Thoracic aorta (tissue), 2 donors: ENCODE measurements at places on chromosomes 13 and 19. TPM values are rescaled to one million over a fixed set of nuclear protein-coding genes. Genes with fewer than 3 reads are reported as not detected.
A peak's percentile ranks its signal among the peaks of the same experiment; 100 is the strongest.

Gene ZNF653
- total RNA-seq = 25.0 TPM

Gene TMEM190
- not detected for total RNA-seq

DNA sequence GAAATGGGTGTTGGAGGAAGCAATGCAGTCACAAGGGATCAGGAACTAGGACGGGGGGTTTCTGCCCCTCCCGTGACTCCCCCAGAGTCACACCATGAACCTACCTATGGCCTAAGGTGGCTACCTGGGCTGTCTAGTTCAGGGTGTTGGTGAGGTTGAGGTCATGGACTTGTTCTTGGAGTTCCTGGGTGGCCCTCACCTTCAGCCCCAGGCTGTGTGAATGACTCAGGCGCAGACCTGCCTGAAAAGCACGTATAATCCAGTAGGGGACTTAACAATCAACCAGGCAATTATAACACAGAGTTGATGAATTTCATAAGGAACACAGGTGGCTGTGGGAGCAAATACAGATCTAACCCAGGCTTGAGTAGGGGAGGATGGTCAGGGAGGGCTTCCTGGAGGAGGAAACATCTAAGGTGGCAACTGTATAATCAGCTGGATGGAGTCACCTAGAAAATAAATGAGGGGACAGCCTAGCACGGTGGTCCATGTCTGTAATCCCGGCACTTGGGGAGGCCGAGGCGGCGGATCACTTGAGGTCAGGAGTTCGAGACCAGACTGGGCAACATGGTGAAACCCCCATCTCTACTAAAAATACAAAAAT, 25.6 kb upstream of the ADGRE1 start:
- H3K27me3 ChIP-seq = no peaks in the 10 kb centered on the region

DNA sequence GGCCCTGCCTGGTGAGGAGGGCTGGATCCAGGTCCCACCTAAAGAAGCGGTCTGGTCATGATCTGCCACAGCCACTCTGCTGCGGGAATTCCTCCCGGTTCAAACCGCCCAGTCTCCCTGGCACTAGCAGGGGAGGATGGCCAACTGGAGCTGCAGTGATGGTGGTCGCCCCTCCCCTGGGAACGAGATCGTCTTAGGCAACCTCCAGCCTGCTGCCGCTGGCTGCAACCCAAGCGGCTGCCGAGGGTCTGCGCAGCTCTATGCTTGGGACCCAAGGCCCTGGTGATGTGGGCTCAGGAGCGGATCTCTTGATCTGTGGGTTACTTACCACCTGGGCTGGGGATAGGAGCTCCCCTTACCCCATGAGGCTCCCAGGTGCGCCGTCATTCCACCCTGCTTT, 69.1 kb downstream of the TNFSF11 start:
- H3K36me3 ChIP-seq = no peaks in the 10 kb centered on the region
- no peak overlapping the region for H3K27ac ChIP-seq
- H3K27me3 ChIP-seq = no peaks in the 10 kb centered on the region
- H3K4me3 ChIP-seq = no peak overlapping the region
- H3K4me1 ChIP-seq = no peaks in the 10 kb centered on the region

DNA sequence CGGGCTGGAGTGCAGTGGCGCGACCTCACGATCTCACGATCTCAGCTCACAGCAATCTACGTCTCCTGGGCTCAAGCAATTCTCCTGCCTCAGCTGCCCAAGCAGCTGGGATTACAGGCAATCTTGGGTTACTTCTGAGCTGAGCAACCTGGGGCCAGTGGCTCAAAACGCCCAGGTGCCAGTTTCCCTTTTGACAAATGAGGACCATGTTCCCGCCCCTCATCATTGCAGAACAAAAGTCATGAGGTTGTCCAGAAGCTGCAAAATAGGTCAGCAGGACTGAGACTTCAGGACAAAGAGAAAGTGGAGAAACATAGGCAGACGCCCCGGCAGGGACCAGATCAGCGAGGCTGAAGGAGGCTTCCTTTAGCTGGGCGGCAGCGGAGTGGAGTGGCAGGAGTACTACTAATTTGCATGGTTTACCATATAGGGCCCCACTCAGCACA, 3.3 kb upstream of the ADGRE5 start:
- peak overlapping the region; percentile 9 for H3K4me3 ChIP-seq
- H3K27me3 ChIP-seq = no peaks in the 10 kb centered on the region
- H3K36me3 ChIP-seq = no peaks in the 10 kb centered on the region
- H3K27ac ChIP-seq = peak overlapping the region; percentile 100
- H3K4me1 ChIP-seq = peaks cover 41% of the 10 kb centered on the region
- DNase-seq = no peak

Gene ZNF823
- 8.2 TPM for total RNA-seq

Gene NANOS3
- total RNA-seq = not detected

Gene ZIC2
- total RNA-seq = not detected

Gene NLRP12
- 3.1 TPM for total RNA-seq

DNA sequence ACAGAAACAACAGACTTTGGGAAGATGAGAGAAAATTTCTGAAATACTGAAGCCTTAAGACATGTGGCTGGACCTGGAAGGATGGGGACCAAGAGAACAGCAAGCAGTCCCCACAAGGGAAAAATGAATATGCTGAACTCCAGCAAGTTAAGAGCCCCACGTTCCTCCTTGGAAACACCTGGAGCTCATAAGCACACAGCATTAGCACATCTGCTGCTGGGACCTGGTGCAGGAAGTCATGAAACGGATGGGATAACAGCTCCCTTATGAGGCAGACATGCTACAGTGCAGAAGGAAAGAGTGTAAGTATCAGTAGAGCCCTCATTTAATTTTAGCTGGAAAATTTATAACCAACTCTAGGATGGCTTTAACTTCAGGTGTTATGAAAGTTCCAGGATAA, 67.3 kb downstream of the SLC15A1 start:
- H3K27ac ChIP-seq = no peak overlapping the region
- no peak overlapping the region for H3K4me3 ChIP-seq
- no peaks in the 10 kb centered on the region for H3K36me3 ChIP-seq
- H3K27me3 ChIP-seq = no peaks in the 10 kb centered on the region
- no peak for DNase-seq

DNA sequence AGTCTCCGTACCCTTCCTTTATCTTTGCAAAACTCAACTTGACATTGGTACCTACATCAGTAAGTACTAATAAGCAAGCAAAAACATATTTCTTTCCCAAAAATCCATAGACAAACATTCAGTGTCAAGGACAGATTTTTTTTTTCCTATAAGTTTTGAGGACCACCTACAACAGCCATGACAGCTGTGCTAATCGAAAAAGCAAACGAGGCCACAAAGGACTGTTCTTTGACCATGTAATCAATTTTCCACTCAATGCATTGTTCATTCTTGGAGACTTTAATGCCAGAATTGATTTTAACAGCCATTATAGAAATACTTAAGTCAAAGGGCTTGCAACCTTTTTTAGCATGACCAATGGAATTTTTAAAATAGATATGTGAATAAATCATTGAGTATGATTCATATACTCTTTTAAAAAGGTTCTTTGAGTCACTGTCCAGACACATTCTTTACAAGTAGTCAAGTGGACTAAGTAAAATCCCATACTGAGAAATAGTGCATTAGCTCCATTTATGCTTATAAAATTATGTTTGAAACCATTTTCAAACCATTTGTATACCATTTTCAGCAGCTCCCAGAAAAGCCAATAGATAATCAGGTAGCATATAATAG, 323.9 kb downstream of the MZT1 start:
- H3K4me3 ChIP-seq = no peak overlapping the region
- H3K27me3 ChIP-seq = no peaks in the 10 kb centered on the region
- H3K27ac ChIP-seq = no peak overlapping the region
- H3K4me1 ChIP-seq = no peaks in the 10 kb centered on the region
- no peak for DNase-seq
- no peaks in the 10 kb centered on the region for H3K36me3 ChIP-seq

DNA sequence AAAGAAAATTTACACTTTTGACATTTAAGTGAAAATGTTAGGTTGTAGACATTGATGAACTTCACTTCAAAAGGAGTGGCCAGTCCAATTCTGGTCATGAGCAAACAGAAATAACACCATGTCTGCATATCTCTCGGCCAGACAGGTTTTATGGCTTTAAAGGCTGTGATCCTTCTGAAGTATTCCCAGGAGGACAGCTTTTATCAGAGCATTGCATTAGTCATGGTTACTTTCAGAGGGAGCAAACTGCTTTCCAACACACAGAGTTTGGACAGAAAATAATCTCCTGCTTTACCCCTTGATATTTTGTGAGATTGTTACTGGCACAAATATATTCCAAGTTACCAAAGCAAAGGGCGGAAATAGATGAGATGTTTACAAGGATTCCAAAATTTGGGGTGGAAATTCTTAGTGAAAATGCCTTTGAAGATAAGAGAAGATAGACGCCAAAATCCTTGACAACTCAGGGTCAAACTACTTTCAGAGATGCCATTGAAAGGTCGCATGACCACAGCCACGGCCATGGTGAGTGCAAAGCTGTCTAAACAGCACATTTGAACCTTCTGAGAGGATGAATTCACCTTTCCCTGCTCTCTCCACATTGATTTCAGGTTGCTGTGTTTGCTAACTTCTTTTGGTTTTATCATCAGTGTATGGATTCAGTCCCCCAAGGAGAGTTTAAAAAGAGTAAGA, 584.5 kb upstream of the SGCG start:
- no peak overlapping the region for H3K4me3 ChIP-seq
- H3K27me3 ChIP-seq = no peaks in the 10 kb centered on the region
- DNase-seq = no peak

- H3K36me3 ChIP-seq = no peaks in the 10 kb centered on the region
- H3K4me1 ChIP-seq = peaks cover 19% of the 10 kb centered on the region
- no peak for DNase-seq
- no peak overlapping the region for H3K27ac ChIP-seq
Measured at GRCh38 chr13:22311734-22312404, 641.0 kb downstream of the FGF9 start.

Gene CEACAM3
- total RNA-seq = not detected

- no peak within 1 kb of the TSS for H3K27ac ChIP-seq
- H3K36me3 ChIP-seq = peaks cover 2% of the 10 kb centered on the region
- H3K27me3 ChIP-seq = peaks cover 7% of the 10 kb centered on the region
- no peak for DNase-seq
- H3K4me1 ChIP-seq = peaks cover 26% of the 10 kb centered on the region
- H3K4me3 ChIP-seq = peak within 1 kb of the TSS; percentile 59
Measured at GRCh38 chr19:53881482-53882390, at the start of gene PRKCG. Gene PRKCG, plus strand, starts transcription at chr19:53882197. Its CDS starts 298 bp downstream, at chr19:53882495.

DNA sequence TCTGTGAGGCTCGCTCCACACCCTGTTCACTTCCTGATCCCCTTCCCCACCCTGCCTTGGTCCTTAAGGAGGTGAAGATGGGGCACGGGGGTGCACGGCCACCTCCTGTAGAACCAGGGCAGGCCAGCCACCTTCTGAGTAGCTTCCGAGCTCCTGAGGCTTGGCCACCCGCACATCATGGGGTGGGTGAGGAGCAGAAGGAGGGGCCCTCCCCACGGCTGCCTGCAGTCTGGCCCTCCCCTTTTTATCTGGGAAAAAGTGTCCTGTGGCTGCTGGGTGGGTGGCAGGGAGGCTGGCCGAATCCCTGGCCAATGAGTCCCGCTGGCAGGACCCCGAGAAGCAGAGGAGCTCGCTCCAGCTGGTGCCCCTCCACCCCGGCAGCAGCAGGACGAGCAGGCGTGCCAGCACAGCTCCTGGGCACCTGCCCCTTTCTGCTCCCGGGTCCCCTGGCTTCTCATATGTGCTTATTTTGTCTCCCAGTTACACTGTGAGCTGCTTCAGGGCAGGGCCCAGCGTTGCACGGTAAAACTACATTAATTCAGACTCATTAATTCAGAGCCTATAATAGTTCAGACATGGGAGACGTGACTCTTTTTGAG, 135.0 kb downstream of the KDM4B start:
- H3K27me3 ChIP-seq = no peaks in the 10 kb centered on the region
- H3K36me3 ChIP-seq = peaks cover 7% of the 10 kb centered on the region
- peaks cover 32% of the 10 kb centered on the region for H3K4me1 ChIP-seq
- H3K4me3 ChIP-seq = peak overlapping the region; percentile 48

GRCh38 chr19:16371540-16371986, 46.9 kb downstream of the KLF2 start:
- H3K36me3 ChIP-seq = peaks cover 30% of the 10 kb centered on the region
- no peak for DNase-seq
- H3K27ac ChIP-seq = no peak overlapping the region
- peaks cover 3% of the 10 kb centered on the region for H3K4me1 ChIP-seq
- no peak overlapping the region for H3K4me3 ChIP-seq
- no peaks in the 10 kb centered on the region for H3K27me3 ChIP-seq

DNA sequence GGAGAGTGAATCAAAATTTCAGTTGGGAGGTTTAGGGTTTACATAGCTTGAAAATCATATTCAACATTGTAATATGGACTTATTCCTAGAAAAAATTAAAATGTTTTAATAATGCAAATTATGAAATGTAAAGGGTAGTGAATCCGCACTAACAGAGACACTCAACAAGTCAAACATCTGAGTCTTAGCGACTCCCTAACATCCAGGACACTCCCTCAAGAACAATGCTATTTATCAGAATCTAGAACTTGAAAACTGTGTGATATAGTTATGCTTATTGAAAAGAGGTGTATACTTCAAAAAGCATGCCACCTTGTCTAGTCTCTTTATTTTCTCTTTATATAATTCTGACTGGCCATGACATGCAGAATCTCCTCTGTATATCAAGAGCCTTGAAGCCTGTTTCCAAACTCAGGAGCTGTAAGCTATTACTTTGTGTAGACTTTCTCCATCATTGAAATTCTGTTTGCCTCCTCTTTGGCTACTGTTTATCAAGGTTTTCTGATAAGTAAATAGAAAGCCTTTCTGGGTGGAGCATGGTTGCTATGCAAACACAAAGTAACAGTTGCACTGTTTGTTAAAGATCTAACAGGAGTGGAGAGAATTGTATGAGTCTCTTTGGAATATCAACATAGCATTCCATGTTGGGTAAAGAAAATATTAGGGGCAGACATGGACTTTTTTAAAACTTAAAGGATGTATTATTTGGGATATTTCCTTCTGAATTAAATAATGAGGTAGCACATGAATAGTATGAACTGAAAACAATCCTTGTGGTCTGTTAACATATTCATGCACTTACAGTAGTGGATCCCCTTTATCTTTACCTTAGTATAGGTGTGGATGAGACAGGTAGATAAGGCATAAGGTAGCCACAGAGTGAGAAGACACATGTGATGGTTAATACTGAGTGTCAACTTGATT, 56.4 kb upstream of the MBNL2 start:
- no peak overlapping the region for H3K4me3 ChIP-seq
- H3K27me3 ChIP-seq = no peaks in the 10 kb centered on the region
- DNase-seq = no peak

Gene KIR3DL1
- not detected for total RNA-seq

DNA sequence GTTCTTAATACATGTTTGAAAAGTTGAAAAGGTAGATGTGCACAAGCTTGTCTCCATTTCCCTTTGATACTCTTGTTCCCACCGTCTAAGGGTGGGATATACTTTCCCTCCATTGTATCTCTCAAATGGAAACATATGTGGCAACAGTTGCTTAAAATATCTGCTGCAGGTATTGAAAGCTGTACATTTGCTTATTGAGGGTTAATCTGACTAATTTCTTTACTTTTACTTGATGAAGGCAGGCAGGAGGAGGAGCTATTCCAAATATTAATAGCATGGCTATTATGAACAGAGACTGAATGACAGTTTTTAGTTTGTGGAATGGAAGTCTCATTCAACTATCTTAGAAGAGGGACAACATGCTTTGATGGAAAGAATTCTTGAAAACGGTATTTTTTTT, 103.8 kb downstream of the SLC10A2 start:
- DNase-seq = no peak
- H3K36me3 ChIP-seq = no peaks in the 10 kb centered on the region
- no peaks in the 10 kb centered on the region for H3K4me1 ChIP-seq
- H3K4me3 ChIP-seq = no peak overlapping the region
- H3K27ac ChIP-seq = no peak overlapping the region

GRCh38 chr19:45766296-45766868, 2.7 kb downstream of the SIX5 start:
- peak overlapping the region; percentile 98 for H3K4me3 ChIP-seq
- H3K4me1 ChIP-seq = peaks cover 49% of the 10 kb centered on the region
- no peaks in the 10 kb centered on the region for H3K27me3 ChIP-seq
- H3K36me3 ChIP-seq = peaks cover 3% of the 10 kb centered on the region

Gene IGFL4
- not detected for total RNA-seq
